ENCODE measurements at places on chromosomes 12 and 14.

GRCh38 chr12:108495054-108495453 lies 20.0 kb upstream of the FICD start:
- no peak for DNase-seq

- DNase-seq: peak; percentile 62
Measured at GRCh38 chr12:94587266-94588241, 62.8 kb downstream of the TMCC3 start.

- no peak for DNase-seq
Measured at GRCh38 chr14:61525293-61526011, 169.9 kb upstream of the HIF1A start.

- no peak for DNase-seq
Measured at GRCh38 chr12:131105351-131105735, 151.6 kb downstream of the ADGRD1 start.

- no peak for DNase-seq
Measured at GRCh38 chr14:85663256-85663655, 133.3 kb downstream of the FLRT2 start.

DNA sequence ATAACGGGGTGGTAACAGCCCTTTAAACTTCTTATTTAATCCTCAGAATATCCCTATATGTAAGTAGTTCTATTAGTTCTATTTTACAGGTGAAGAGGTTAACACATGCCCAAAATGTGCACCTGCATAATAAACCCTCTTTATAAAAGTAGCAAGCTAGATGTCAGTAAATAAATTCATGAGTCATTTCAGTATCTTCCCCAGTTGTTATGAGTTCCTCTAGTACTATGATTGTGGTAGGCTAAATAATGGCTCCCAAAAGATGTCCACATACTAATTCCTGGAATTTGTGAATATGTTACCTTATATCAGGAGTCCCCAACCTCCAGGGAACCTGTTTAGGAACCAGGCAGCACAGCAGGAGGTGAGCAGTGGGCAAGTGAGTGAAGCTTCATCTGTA lies 106.5 kb downstream of the TMTC3 start:
- DNase-seq: no peak
